ENCODE measurements at places on chromosomes 13 and 19.

DNA sequence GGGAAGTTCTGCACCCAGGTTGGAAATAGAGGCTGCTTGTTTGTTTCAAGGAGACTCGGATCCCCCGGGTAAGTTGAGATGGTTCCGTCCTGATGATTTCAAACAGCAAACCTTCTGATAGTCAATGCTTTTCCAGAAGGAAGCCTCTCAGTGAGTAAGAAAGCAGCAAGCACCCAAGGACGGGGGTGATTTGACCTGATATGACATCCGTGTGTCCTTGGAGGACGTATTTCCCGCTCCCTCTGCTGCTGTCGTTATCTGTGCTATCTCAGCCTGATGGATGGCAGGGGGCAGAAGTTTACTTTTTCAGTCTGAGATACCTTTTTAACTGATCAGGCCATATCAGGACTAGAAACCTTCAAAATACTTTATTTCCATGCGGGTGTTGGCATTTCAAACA, 5.7 kb upstream of the GGACT start:
- DNase-seq, result no peak

- DNase-seq, result no peak
Measured at GRCh38 chr13:29362849-29363604, 232.5 kb downstream of the SLC7A1 start.

GRCh38 chr19:27774337-27774736, 1438.6 kb downstream of the UQCRFS1 start:
- no peak for DNase-seq

- no peak for DNase-seq
Measured at GRCh38 chr19:47155148-47155547, 24.5 kb downstream of the SAE1 start.

GRCh38 chr19:55670280-55671053, 4.6 kb upstream of the EPN1 start:
- DNase-seq, result no peak

DNA sequence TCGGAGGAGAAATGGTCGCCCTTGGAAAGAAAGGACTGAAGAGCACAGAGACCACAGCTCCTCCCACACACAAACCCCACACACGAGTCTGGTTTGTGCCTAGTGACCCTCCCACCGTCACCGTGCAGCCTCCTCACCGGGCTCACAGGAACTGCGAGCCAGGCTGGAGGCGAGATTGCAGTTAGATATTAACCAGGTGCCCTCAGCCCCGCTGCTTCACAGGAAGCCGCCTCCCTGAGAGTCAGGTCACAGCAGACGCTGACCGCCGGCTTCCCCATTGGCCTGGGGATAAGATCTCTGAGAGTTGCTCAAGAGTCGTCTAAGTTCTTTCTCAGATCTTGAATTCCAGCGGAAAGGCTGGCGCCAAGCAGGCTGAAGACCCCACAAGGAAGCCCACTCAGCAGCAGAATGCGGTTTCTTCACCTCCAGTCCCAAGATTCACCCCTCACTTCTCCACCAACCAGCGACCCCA, 870 bp downstream of the ZNF44 start:
- DNase-seq, result no peak

GRCh38 chr19:11848594-11849469, at the start of gene ZNF439:
Gene ZNF439 (plus strand): TSS chr19:11848726. CDS start chr19:11848868, 142 bp downstream.
- DNase-seq, result peak; percentile 71

GRCh38 chr13:33855371-33855895, 37.5 kb downstream of the RFC3 start:
- no peak for DNase-seq

GRCh38 chr19:46927106-46927505, 66.3 kb downstream of the ARHGAP35 start:
- no peak for DNase-seq

GRCh38 chr19:53504885-53505284, 33.1 kb upstream of the ZNF331 start:
- DNase-seq, result no peak

- no peak for DNase-seq
Measured at GRCh38 chr19:5002143-5002542, 33.2 kb downstream of the KDM4B start.

- DNase-seq, result peak; percentile 89
Measured at GRCh38 chr19:39125554-39126311, at the start of gene PAK4. Gene PAK4 (plus strand): TSS chr19:39125786. CDS start chr19:39169554, 43,768 bp downstream.

GRCh38 chr13:111562716-111563115, 242.3 kb downstream of the TEX29 start:
- no peak for DNase-seq

DNA sequence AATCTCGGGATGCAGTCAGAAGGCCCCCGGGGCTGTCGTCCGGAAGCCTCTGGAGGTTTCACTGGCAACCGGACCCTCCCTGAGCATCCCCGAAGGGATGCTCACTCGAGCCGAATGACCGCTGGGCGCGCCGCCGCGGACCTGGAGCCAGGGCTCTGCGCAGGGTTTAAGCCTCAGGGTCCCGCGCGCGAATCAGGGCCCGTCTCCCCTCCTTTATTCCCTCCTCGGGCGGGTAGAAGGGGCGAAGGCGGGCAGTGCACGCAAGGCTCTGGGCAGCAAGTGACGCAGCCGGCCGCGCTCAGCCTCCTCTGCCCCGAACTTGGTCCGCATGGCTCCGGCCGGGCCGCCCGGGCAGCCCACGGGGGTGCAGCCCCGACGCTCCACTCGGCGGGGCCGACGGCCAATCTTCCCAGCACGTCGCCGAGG, 572 bp downstream of the SHISA2 start:
- no peak for DNase-seq

- DNase-seq, result no peak
Measured at GRCh38 chr13:73924607-73925006, 209.6 kb downstream of the KLF12 start.

GRCh38 chr13:42539670-42540069, 34.3 kb upstream of the TNFSF11 start:
- DNase-seq, result no peak

DNA sequence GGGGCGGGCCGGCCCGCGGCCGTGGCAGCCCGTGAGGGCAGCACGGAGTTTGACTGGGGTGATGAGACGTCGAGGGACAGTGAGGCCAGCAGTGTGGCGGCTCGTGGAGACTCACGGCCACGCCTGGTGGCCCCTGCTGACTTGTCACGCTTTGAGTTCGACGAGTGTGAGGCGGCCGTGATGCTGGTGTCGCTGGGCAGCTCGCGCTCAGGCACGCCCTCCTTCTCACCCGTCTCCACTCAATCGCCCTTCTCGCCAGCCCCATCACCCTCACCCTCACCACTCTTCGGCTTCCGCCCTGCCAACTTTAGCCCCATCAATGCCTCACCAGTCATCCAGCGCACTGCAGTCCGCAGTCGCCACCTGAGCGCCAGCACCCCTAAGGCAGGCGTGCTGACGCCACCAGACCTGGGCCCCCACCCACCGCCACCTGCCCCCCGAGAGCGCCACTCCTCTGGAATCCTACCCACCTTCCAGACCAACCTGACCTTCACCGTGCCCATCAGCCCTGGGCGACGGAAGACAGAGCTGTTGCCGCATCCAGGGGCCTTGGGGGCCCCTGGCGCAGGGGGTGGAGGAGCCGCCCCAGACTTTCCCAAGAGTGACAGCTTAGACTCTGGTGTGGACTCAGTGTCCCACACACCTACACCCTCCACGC, 4.5 kb downstream of the CIC start:
- no peak for DNase-seq

- DNase-seq, result peak; percentile 70
Measured at GRCh38 chr19:3068071-3068470, 5.8 kb upstream of the TLE5 start.

Data from NCI-H1417 treated with DMSO at 0.1 percent for 48 hours (cell line).